ENCODE measurements at places on chromosomes 4 and X.

- no peak for DNase-seq
These were observed 78.3 kb downstream of the AR start for GRCh38 chrX:67622053-67622585.

- no peak for DNase-seq
These were observed 54.4 kb downstream of the ADD1 start for GRCh38 chr4:2898001-2898400.

GRCh38 chr4:57100979-57101651 lies 9.1 kb downstream of the IGFBP7 start:
- no peak for DNase-seq

- DNase-seq = no peak
These were observed 86.3 kb downstream of the GPRIN3 start for GRCh38 chr4:89221167-89221867.

DNA sequence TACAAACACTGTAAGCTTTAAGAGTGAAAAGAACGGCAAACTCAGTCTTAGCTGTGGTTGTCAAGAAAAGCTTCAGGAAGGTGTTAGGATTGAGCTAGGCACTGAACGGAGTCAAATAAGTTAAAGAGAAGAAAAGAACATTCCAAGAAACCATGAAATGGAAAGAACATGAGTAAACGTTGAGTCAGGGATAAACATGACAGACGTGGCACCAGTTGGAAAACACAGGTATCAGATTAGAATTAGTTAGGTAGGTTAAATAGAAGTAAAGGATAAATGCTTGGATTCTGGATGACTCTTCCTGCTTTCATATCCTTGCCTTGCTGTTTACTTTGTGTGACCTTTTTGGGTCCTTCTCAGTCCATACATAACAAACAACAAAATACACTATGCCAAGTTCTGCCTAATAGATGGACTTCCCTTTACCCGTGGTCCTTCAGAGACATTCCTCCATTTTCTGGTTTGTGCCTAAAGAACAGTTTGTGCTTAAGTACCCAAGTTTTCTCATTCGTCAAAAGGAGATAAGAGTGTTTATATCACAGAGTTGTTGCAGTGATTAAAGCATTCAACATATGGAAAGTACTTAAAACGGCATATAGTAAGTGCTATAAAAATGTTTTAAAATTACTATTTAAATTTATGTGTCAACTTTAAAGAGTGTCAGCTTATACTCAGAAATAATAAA lies 446.9 kb downstream of the TMA16 start:
- DNase-seq = no peak

GRCh38 chr4:155789391-155789790 lies 30.6 kb downstream of the GUCY1B1 start:
- DNase-seq = no peak

DNA sequence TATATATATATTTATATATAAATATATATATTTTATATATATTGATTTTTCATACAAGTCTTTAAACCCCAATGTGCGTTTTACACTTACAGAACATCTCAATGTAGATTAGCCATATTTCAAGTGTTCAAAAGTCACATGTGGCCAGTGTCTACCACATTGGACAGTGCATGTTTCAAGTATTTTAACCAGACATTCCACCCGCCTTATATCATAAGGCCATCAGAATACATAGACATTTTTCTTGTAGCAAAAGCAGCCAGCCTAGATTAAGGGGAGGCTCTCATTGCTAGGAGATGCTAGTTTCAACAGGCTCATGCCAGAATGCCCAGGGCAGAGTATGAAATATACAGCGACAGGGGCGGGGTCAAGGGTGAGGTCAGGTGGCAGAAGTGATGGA lies 202.0 kb downstream of the NR3C2 start:
- no peak for DNase-seq

DNA sequence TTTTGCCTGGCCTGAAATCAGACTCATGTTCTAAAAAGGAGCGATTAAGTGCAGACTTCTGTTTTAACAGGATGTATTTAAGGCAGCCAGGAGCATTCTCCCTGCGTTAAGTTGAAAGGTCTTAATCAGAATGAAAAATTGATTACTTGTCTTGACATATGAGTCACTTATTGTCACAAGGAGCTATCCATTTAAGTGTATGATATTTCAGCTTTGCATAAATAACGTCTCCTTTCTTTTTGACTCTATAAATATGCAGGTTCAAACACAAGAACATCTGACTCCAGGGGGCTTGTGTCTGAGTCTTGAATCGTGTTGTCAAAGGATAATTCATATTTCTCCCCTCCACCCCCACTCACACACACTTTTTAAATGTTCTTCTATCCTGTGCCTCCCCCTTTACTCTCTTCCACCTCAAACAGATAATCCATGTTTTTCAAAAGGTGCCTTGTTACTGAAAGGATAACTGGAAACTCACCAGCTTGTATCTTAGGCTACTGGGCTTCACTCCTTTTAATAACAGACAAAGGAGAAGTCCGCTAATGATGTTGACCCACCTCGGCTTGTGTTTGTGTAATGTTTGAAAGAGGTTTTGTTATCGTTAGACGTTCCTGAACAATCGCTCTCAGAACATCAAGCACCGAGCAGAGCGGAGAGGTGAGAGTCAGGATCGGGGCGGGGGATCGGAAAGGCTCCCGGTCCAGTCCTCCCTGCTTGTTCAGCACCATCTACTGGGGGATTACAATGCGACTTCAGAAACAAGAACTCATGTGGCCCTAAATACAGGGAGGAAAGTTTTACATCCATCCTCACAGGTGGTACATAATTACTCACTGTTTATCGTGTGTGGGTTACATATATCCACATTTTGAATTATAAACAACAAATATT lies 107.5 kb upstream of the RPL34 start:
- DNase-seq = peak; percentile 23

GRCh38 chrX:144683247-144683646 lies 564.1 kb upstream of the SPANXN1 start:
- DNase-seq = no peak

DNA sequence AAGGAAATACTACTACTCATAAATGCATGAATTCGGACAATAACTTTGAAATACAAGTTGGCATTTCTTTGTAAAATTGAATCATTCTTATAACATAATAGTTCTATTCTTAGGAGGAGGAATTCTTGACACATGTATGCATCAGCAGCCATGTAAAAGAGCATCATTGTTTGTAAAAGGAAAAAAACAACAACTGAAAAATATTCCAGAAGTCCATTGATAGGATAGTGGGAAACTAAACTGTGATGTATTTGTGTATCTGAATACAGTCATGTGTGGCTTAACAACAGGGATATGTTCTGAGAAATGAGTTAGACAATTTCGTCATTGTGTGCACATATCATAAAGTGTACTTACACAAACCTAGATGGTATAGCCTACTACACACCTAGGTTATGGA lies 102.0 kb upstream of the SH3RF1 start:
- DNase-seq = no peak

GRCh38 chr4:126435491-126435890 lies 1120.7 kb downstream of the FAT4 start:
- peak; percentile 58 for DNase-seq

GRCh38 chr4:79255793-79256192 lies 70.1 kb downstream of the NAA11 start:
- no peak for DNase-seq

GRCh38 chr4:102578819-102579218 lies 77.7 kb downstream of the NFKB1 start:
- no peak for DNase-seq

- peak; percentile 65 for DNase-seq
These were observed 752 bp upstream of the FGF5 start for GRCh38 chr4:80265571-80266252.

All from endothelial cell of umbilical vein (primary cell).